ENCODE measurements at places on chromosomes 7 and 10.

GRCh38 chr10:125137601-125138438 lies 22.5 kb downstream of the CTBP2 start:
- no peak for DNase-seq

GRCh38 chr10:7264313-7264756 lies 146.5 kb downstream of the SFMBT2 start:
- DNase-seq: no peak

GRCh38 chr10:71554671-71555070 lies 158.0 kb downstream of the CDH23 start:
- DNase-seq: no peak

DNA sequence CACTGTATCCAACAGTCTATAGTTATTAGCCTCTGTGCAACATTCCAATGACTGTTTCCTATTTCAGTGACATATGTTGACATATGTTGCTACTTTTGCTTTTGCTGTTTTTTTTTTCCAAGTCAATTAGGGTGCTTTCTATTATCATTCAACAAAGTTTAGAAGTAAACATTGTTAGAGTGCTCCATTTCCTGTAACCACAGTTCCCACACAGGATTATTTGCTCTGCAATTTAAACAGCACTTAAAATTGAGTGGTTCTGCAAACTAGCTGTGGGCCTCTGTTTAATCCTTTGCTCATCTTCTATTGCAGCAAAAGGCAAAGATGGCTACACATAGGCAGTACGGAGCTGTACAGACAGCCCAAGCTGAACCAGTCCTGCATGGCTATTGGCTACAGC lies 46.5 kb upstream of the PTN start:
- no peak for DNase-seq
